ENCODE measurements at places on chromosomes 11 and 22.

DNA sequence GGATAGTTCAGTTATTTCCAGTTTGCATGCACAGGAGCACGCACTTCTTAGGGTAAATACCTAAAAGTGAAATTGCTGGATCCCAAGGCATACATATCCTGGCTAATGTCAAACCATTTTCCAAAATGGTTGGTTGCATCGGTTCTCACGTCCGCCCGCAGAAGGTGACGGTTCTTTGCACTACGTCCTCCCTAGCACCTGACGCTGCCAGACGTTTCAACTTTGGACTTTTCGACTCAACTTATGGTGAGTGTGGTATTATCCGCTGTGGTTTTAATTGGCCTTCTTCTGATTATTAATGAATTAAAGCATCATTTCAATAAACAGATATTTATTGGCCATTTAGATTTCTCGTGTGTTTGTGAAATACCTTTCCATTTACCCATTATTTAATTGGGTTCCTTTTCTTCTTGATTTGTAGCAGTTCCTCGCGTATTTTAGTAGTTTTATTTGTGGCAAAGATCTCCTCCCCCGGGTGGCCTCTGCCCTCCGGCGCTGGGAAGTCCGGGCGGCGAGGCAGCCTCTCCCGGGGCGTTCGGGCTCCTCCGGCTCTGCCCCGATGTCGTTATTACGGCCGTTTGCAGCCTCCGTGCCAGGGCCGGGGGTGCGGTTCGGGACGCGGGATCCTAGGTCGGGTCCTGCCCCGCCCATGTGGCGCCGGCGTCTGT lies at the start of gene JHY:
TSS of gene JHY (plus strand) at position 571 of the 668 bp plus-strand sequence. CDS start 3,091 bp downstream, outside the sequence.
- no peak for DNase-seq

DNA sequence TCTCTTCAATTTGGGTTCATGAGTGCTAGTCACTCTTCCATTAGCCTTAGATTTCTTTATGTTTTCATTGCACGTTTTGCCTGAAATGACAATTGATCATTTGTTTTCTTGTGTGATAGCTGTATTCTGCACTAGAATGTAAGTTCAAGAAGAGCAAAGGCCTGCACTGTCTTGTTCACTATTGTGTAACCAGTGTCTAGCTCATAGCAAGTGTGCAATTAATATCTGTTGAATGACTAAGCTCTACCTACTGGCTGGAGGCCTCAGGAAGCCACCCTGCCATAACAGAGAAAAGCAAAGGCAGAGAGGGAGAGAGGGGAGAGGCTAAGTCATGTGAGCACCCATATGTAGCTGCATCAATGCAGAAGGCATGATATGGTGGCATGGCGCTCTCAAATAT lies 292.8 kb upstream of the SYN3 start:
- DNase-seq = peak; percentile 41

GRCh38 chr22:32327066-32327465 lies 30.6 kb upstream of the RFPL3 start:
- no peak for DNase-seq

DNA sequence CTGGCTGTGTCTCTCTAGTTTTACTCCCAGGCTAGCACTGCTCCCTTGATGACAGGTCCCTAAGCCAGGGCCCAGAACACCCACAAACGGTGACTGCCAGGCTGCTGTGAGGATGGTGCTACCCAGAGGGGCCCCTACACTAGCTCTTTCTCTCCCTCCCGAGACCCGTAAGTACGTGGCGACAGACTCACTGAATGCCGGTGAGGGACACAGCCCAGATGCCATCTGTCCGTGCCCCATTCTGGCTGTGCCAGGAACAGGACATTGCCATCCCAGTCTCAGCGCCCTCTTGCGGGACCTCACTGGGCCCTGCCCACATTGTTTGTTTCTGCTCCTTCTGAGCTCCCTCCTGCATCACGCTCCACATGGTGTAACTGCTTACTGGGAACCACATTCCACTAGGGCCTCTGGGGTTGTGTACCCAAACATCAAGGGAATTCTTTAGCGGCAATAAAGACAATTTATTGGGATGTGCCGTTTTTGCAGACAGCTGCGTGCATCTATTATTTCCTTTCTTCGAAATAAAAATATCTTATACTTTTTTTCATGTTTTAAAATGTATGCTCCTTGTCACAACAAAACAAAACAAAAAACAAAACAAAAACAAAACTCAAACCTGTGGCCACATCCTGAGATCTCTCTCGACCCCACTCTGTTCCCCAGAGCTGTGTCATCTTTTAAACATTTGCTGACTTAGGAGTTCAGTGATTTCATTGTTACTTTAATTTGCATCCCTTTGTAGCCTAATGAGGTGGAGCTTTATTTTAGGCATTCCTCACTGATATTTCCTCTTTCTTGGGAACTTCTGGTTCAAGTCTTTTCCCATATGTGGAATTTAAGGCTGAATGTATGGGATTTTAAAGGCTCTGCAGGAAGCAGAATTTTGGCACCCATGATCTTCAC lies 4.4 kb upstream of the TPCN2 start:
- DNase-seq = no peak

- no peak for DNase-seq
These were observed 417.4 kb downstream of the TMEM135 start for GRCh38 chr11:87455180-87455579.

DNA sequence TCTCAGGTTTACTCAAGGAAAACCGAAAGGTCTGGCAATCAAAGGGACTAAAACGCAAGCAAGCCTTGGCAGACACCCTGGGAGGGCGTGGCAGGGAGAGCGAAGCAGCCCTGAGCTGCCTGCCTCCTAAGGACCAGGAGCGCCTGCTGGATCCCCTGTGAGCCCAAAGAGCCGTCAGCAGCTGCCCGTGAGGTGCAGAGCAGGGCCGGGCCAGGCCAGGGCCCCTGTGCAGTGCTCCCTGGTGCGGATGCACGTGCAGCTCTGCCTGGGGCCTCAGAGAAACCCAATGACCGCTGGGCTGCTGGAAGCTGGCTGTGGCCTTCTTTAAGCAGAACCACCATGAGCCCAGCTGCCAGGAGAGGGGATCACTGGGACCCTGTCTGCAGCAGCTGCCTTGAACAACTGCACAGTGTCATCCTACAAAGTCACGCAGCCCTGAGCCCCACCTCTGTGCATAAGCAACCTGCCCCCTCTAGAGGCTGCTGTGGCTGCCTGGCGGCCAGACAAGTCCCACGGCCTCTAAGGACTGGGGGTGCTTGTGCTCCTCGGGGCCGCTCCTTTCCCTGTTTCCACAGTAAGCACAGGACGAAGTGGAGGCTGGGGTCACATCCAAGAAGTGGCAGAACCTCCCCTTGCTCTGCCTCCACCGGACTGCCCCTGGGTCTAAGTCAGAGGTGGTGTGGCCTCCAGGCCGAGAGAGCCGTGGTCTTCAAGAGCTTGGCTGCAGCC lies 29.1 kb upstream of the COMT start:
- no peak for DNase-seq

- no peak for DNase-seq
These were observed 60.4 kb downstream of the FEZ1 start for GRCh38 chr11:125435461-125436238.
